Activated CD4-positive, alpha-beta T cell treated with anti-CD3 and anti-CD28 coated beads, Interleukin-2, Interleukin-4, amounts not matched to agents 100 ng/mL and 50 ng/mL, durations not matched to agents 16 hours and 8 hours (primary cell): ENCODE measurements at places on chromosomes 16 and 17.

DNA sequence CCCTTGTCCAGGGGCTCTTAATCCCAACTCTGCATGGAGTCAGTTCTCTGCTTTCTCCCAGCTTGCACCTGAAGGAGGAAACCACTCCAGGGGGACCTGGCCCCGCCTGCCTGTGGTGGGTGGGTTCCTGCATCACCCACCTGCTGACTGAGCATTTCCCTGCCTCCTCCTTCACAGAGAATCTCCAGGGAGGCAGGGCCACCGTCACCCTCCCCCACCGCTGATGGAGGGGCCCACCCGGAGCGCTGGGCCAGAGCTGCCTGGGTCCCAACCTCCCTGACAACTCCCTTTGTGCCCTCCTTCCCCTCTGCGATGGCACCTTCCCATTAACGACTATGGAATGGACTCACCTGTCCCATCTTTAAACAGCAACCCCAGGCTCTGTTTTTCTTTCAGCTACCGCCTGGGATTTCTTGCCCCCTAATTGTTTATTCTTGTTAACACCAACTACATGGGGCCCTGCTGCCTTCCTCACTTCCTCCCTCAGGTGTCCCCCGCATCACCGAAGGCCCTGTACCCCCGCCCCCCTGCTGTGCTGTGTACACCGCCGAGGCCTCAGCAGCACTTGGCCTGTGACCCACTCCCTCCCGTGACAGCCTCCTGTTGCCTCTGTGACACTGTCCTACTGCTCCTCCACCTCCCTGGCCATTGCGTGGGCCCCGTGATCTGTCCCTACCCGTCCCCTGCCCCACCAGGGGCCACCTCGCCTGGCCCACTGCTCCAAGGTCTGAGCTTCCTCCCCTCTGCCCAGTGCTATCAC lies 842 bp upstream of the TEDC2 start:
- no peak for DNase-seq

- no peak for DNase-seq
Observed at GRCh38 chr16:15906439-15906838, 18.0 kb upstream of the CEP20 start.

DNA sequence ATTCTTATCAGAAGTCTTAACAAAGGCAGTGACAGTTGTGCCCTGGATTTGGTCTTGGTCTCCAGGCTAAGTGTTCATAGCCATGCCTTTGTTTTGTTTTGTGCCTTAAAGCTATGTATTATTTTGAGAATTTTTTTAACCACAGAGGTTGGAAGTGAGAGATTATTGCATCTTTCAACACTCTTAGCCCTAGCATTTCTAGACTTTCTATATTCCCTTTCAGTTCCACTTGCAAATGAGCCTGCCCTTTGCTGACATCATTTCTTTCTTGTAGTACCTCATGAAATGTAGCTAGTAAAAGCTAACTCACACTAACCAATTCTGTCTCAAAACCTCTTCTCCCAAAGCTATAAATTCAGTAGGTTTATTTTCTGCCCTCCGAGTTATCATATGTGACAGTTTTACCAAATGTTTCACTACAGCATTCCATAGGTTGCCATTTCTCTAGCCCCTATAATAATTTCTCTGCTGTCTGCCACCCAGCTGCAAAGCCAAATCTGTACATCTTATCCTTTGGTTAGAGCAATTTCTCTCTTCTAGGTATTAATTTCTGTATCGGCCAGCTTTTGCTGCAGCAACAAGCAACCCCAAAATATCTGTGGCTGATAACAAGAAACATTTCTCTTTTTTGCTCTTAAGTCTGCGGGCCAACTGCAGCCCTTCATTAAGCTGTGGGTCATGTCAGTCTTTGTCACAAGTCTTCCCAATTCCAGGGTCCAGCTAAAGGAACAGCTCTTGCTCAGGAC lies 14.2 kb upstream of the CCL1 start:
- DNase-seq, result no peak

DNA sequence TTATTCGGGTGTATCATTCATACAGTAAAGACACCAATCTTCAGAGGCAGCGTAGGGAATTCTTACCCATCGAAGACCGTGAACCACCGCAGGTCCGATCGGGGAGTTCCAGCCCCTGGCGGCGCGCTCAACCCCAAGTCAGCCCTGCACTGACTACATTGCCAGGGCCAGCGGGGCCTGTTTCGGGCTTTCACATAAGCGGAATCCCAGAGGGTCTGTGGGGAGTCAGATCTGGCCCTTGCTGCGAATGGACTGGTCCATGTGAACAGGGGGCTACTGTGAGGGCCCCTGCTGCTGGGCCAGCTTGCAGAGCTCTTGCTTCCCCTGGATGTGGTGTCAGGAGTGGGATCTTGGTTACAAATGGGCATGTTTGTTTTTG lies 7.6 kb downstream of the PDE6G start:
- no peak for DNase-seq

DNA sequence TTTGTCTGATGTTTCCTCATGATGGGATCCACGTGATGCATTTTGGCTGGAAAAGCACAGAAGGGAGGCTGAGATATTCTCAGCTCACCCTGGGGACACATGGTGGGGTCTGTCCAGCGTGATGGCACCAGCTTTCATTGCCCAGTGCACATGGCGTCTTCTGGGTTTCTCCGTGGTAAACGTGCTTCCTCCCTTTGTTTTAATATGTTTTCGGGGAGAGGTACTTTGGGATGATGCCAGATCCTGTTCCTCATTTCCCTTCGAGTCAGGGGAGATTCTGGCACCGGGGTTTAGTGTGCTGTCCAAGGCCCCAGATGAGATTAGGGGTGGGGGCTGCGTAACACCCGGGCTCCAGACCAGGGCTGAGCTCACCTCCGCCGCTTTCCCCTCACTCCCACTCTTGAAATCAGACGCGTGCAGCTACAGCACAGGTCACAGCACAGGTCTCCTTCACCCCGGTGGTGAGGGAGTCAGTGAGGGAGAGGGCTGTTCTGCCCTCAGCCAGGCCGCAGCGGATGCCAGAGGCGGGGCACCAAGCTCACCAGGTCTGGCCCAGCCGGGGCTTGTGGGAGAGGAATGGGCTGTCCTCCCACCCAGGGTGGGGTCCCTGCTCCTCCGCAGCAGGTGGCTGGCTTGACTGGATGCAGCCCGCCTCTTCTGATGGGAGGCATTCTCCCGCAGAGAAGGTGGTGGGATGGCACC lies 33.9 kb downstream of the COX4I1 start:
- no peak for DNase-seq

DNA sequence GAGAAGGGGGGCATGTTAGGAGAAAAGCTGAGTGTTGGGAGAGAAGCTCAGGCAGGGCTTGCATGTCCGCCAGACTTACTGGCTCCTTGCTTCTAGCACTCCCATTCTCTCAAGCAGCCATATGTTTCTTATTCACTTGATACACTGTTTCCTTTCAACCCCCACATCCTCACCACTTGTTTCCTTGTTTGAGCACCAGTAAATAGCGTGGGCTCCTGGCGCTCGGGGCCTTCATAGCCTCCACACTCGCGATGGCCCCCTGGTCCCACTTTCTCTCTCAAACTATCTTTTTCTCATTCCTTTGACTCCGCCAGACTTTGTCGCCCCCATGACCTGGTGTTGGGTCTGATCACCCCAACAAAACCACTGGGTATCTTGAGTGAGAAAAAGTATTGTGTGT lies 16.6 kb downstream of the ATP5PD start:
- no peak for DNase-seq

- DNase-seq, result no peak
Observed at GRCh38 chr17:2723997-2724783, 12.6 kb upstream of the CLUH start.

DNA sequence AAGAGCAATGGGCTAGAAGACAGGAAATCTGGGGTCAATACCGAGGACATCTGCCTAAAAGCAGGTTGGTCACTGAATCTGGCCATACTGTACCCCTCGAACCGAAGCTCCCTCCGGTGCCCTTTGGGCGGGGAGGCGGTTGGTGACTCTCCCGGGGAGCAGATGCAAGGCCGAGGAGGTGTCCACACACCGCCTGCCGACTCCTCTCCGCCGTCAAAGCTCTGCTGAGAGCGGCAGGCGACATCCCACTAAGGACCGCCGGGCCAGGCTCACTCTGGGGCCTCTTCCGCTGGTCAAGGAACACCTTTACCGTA lies 458 bp downstream of the ZNF200 start:
- DNase-seq, result peak; percentile 15

GRCh38 chr17:76700270-76700616 lies 10.5 kb downstream of the MXRA7 start:
- no peak for DNase-seq

- no peak for DNase-seq
Observed at GRCh38 chr16:66204756-66205155, 161.7 kb upstream of the CDH5 start.

GRCh38 chr16:81095653-81095952 lies 592 bp downstream of the GCSH start:
- no peak for DNase-seq

GRCh38 chr16:13896543-13897182 lies 23.3 kb upstream of the ERCC4 start:
- peak; percentile 7 for DNase-seq

DNA sequence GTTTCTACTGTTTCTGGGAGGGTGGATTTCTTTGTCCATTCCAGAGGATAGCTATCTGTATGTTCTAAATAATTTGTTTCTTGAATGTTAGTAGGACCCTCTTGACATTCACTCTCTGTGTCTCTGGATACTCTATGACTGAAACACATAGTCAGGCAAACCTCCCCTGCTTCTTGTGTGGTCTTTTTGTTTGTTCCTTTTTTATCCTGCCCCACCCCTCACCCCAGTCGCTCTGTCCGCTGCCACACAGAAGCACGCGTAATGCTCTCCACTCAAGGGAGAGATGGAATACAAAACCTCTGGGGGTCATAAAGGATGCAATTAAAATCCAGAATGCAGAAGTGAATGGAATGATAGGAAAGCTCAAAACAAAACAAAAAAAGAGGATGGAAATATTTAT lies 253.1 kb downstream of the RBFOX1 start:
- no peak for DNase-seq

- no peak for DNase-seq
Observed at GRCh38 chr17:30782206-30782605, 42.3 kb downstream of the CRLF3 start.

GRCh38 chr16:73549984-73550631 lies 502.2 kb upstream of the ZFHX3 start:
- no peak for DNase-seq

GRCh38 chr17:76271669-76272540 lies 6.8 kb downstream of the UBALD2 start:
- peak; percentile 66 for DNase-seq

- DNase-seq, result no peak
Observed at GRCh38 chr16:24834459-24835335, 11.1 kb upstream of the SLC5A11 start.

- DNase-seq, result peak; percentile 88
Observed at GRCh38 chr17:8288336-8289102, at the start of gene RANGRF. Gene RANGRF (plus strand): TSS chr17:8288670. CDS start chr17:8288789, 119 bp downstream.

DNA sequence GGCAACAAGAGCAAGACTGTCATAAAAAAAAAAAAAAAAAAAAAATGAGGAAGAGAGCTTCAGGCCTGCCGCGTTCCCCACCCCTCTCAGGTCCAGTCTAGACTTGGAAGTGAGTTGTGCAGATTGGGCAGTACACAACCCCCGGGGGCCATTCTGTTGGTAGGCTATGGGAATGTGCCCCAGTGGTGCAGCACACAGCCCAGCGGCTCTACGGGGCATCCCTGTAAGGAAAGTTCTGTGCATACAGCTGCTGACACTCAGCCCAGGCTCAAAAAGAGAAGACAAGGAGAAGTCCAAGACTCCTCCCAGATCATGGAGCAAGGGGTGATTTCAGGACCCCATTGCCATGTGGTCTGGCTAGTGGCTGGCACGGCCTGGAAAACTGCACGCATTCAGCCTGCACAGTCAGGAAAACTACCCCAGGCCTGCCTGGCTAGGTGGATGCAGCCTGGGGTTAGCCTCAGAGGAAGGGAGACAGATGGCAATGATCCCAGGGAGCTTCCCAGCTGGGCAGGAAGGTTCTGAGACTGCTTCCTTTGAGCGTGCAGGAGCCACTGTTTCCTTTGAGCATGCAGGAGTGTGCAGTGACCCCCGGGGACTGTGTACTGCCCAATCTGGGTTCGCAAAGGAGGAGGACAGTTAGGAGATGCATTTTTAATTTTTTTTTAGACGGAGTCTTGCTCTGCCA lies 44.8 kb downstream of the PECAM1 start:
- no peak for DNase-seq

GRCh38 chr17:42347606-42348005 lies 40.6 kb downstream of the STAT3 start:
- no peak for DNase-seq

DNA sequence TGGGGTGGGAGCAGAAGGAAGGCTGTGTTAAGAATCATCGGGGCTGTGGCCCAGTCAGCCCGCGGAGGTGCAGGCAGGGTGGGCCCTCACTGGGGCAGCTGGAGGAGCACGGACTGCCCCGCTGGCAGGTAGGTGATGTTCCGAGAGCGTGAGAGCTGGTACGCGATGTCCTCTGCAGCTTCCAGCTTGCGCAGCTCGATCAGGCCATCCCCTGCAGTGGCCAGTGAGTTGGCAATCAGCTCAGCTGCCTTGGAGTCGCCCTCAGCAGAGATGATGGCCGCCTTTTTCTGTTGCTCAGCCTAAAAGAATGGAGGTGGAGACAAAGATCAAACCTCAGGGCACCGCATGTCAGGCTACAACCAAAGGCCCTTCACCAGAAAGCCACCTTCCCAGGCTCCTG lies 9.8 kb downstream of the PHB1 start:
- DNase-seq, result no peak

- no peak for DNase-seq
Observed at GRCh38 chr17:40129498-40129897, 7.7 kb downstream of the MSL1 start.

DNA sequence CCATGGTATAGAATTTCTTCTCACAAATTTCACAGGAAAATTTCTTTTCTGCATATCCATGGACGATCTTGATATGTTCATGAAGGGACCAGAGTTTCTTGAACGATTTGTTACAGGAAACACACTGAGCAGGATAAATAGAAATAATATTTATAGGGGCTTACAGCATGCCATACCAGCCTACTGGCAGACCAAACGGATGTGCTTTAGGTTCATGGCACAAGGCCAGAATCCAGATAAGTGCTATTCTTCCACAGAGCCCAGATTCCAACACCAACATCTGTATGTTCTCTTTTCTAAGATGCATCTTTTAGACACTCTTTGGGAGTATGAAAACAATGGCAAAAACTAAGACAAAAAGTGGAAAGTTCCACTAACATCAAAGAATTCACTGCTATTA lies 49.3 kb downstream of the ZNF652 start:
- DNase-seq, result no peak

DNA sequence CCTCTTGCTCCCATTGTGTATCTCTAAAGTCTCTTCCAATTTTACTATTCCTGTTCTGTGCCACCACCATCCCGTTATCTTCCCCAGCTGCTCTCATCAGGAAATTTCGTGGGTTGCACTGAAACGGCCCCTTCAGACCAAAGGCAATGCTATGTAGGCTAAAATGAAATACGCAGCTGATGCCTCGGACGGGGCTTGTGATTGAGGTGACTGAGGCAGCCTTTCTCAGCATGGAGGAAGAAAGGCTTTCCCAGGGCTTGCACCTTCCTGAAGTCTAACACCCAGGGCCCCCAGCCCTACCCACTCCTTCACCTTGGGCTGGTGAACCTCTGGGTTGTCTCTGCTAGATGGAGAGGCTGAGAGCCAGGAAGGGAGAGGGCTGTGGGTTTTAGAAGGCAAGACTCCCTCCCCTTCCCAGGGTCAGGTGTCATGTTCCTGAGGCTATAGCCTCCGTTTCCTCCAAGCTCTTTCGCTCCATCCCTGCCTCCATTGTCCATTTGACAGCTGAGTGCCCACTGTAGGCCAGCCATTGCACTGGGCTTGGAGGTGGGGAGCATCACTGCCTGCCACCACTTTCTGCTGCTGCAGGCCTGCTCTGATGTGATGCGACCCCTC lies 7.8 kb downstream of the CCDC200 start:
- no peak for DNase-seq

GRCh38 chr17:49148171-49148570 lies 15.6 kb downstream of the B4GALNT2 start:
- DNase-seq, result no peak
